ENCODE measurements at places on chromosomes 2 and 18.

DNA sequence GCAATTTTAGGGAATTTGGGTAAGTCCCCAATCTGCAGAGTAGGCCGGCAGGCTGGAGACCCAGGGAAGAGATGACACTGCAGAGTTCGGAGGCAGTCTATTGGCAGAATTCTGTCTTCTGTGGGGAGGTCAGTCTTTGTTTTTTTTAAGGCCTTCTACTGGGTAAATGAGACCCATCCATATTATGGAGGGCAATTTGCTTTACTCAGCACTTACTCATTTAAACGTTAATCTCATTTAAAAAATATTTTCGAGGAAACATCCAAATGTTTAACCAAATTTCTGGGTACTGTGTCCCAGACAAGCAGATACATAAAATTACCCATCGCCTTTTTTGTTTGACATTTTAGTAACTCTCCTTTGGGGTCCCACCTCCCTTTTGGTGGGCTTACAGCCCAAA lies 139.5 kb downstream of the IRS1 start:
- DNase-seq: no peak

DNA sequence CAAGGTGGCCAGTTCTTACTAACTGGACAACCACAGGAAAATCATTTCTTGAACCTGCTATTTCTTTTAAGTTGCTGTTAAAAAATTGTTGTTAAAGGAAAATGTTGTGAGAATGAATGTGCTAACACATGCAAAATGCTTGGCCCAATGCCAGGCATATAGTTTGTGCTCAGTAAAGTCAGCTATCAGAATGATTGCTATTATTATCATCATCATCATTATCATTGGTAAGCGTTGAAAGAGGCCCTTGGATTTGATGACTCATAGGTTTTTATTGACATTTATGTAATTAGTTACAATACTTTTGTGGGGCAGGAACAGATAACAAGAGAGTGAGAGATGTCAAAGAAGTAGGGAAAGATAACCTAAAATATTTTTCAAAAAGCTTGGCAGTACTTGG lies 394.2 kb upstream of the ZEB2 start:
- DNase-seq: no peak

GRCh38 chr2:12714391-12715221 lies 2.1 kb upstream of the TRIB2 start:
- DNase-seq: no peak

- DNase-seq: no peak
Observed at GRCh38 chr2:18085593-18085992, 207.1 kb downstream of the KCNS3 start.

- no peak for DNase-seq
Observed at GRCh38 chr2:10137053-10137843, 14.7 kb downstream of the RRM2 start.

DNA sequence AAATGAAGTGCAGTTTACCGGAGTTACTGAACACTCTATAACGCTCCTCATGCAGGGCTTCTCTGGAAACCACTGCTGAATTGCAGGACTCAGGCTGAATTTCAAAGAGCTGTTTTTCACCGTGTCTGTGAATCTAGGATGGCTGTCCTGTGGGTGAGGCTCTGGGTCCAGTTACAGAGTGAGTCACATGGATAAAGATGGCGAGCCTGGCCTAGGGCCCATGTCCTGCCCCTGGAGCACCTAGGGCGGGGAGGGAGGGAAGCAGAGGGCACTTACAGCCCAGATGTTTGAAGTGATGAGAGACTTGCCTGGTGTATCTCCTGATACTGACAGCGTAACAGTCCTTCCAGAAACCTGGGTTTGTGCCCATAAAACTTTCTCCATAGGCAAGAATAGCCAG lies 583.0 kb downstream of the IRS1 start:
- no peak for DNase-seq

DNA sequence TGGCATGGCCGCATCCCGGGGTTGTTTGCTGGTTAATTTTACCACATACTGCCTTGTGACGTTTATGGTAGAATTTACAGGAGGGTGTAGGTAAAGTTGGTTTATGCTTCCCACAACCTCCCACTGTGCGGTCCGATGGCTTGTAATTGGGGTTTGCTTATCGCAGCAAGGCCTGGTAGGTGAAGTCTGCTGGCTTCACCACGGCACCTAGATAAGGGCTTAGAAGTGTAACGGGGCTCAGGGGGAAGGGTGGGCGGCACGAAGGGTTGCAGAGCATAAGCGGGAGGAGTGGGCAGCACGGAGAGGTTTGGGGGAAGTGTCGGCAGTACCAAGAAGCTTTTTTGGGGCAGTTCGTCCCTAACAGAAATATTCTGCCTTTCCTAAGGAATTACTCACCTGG lies 39.0 kb upstream of the TMEM131 start:
- no peak for DNase-seq

DNA sequence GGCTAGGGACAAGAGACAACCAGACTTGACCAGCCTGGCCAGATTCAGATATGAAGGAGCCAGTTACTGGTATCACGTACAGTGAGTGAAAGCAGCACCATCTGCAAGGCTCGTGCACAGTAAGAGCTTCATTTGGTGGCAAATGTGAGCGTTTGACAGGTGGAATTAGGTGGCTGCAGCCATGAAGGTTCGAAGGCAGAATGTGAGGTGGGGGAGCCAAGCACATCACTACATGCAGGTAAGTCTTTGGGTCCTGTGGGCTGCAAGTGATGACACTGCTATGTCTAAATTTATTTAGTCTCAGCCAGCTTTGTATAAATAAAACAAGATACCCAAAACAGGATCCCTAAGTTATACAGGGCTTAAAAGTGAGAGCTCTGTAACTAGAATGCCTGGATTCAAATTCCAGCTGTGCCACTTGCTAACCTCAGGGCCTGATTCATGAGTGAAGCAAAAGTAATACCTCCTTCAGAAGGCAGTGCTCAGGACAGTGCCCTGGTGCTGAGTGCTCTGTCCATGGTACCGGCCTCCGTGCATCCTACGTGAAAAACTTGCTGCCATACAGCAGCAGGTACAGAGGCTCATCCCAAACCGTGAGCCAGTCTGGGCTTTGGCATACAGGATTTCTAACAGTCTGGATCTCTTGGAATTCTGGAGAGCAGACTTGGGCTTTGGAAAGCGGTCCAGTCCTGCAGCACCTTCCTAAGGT lies 18.6 kb downstream of the DDX18 start:
- DNase-seq: no peak
